Gastrocnemius medialis (tissue), 4 donors: ENCODE measurements at places on chromosomes 4 and X. TPM values are rescaled to one million over a fixed set of nuclear protein-coding genes. Genes with fewer than 3 reads are reported as not detected.

CDKL5 gene
- 2.9 TPM for total RNA-seq

BMP15 gene
- not detected for total RNA-seq

NCAPG gene
- 0.33 TPM for total RNA-seq

FAM9C gene
- total RNA-seq, result not detected

CXorf38 gene
- 8.7 TPM for total RNA-seq

GPR34 gene
- total RNA-seq, result 4.6 TPM

HPGDS gene
- not detected for total RNA-seq

MSL3 gene
- total RNA-seq, result 45.1 TPM

SPANXN4 gene
- total RNA-seq, result not detected

CPLX1 gene
- 0.91 TPM for total RNA-seq

KLHL4 gene
- total RNA-seq, result 0.05 TPM

CRMP1 gene
- 0.66 TPM for total RNA-seq

ARL9 gene
- 0.46 TPM for total RNA-seq

TCEAL3 gene
- 5.0 TPM for total RNA-seq

IL15 gene
- total RNA-seq, result 2.1 TPM

ASB9 gene
- 1.7 TPM for total RNA-seq

TMEM255A gene
- total RNA-seq, result 1.3 TPM
